ENCODE measurements at places on chromosomes 2 and 18.

DNA sequence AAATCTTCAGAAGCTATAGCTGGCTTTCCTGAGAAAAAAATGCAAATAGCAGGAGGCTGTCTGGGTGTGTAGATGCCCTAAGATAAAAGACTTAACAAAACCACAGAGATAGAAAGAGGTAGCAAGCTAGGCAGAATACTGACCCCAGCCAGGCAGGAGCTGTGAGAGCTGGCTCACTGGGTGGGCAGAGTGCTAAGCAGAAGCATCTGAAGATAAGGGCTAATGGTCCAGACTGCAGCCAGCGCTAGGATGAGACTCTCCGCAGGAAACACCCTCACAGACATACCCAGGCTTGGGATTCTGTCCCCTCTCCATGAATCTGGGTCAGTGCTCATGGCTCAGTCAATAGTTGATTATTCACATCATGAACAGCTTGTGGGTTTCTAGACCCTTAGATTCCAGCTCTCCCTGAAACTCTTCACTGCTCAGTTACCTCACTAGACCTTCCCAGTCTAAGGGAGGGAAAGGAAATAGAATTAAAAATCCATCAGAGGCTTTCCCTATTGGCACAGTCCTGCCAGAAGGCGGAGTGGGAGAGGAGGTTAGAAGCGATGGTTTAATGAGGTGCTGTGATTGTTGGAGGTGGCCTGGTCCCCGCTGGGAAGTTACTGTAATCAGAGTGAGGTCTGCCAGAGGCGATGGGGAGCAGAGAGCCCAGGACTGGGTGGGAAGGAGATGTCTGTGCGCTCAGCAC, 21.4 kb upstream of the CCBE1 start:
- no peak for DNase-seq

GRCh38 chr2:107625982-107626381, 200.7 kb upstream of the RGPD4 start:
- DNase-seq = no peak

DNA sequence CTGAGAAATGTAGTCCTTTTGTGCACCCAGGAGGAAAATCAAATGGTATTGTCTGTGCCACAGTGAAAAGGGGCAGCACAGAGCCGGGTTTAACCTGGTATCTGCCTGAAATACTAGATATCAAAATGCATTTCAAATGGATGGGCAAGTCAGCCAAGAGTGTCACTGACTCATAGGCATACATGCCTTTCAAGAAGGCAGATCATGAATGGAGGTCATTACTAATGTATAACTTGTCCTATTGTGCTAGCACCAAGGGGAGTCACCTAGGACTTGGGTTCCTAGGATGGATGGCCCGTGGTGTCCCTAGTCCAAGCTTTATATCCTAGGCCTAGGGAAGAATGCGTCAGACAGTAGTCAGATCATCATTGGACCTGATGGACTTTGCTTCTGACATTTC, 49.9 kb downstream of the TCF7L1 start:
- no peak for DNase-seq

GRCh38 chr2:66682476-66682875, 247.6 kb downstream of the MEIS1 start:
- DNase-seq = no peak

GRCh38 chr18:76981396-76981968, 151.1 kb downstream of the MBP start:
- no peak for DNase-seq
